ENCODE measurements at places on chromosomes 2 and 18. TPM values are rescaled to one million over a fixed set of nuclear protein-coding genes. Genes with fewer than 3 reads are reported as not detected.

The TSGA10 gene
- total RNA-seq: 7.9 TPM

The GPR45 gene
- total RNA-seq: not detected

The NLRC4 gene
- total RNA-seq: 0.27 TPM

The FER1L5 gene
- not detected for total RNA-seq

The MAPK4 gene
- total RNA-seq: not detected

The SRD5A2 gene
- not detected for total RNA-seq

The POTEF gene
- total RNA-seq: not detected

The ERFE gene
- 18.1 TPM for total RNA-seq

The TNS1 gene
- total RNA-seq: 3.3 TPM

The PROC gene
- total RNA-seq: not detected

The DES gene
- total RNA-seq: not detected

The SCYGR4 gene
- not detected for total RNA-seq

The ZNF804A gene
- total RNA-seq: not detected

The ABCG5 gene
- not detected for total RNA-seq

The GPAT2 gene
- not detected for total RNA-seq

The NEB gene
- 1.2 TPM for total RNA-seq

The PDE11A gene
- not detected for total RNA-seq

The CDKL4 gene
- not detected for total RNA-seq

The NEUROD1 gene
- not detected for total RNA-seq

The HOXD4 gene
- total RNA-seq: not detected

The AMER3 gene
- total RNA-seq: not detected

The SPR gene
- total RNA-seq: 18.1 TPM

The ACTG2 gene
- not detected for total RNA-seq

The SH2D6 gene
- total RNA-seq: 0.84 TPM

The LYPD1 gene
- total RNA-seq: not detected

The CENPA gene
- 19.7 TPM for total RNA-seq
